Midbrain (tissue), 1 donor: ENCODE measurements at places on chromosomes 6 and 20.

DNA sequence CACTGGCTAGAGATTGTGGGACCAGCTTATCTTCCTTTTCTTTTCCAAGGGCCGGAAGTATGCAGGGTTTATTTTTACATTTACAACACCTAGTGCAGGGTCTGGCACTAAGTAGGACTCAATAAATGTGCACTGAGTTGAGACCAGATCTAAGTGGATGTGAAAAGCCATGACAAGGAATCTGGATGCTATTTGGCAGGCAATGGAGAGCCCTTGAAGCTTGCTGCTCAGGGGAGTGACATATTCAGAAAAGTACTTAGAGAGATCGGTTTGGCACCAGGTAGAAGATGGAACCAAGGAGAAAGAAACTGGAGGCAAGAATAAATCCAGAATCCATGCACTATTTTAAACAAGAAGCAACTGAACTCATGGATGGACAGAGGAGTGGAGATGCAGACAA is 815.8 kb downstream of the MAFB start:
- DNase-seq, result no peak

- DNase-seq, result no peak
Observed at GRCh38 chr6:142048593-142048980, 84.1 kb upstream of the GJE1 start.

DNA sequence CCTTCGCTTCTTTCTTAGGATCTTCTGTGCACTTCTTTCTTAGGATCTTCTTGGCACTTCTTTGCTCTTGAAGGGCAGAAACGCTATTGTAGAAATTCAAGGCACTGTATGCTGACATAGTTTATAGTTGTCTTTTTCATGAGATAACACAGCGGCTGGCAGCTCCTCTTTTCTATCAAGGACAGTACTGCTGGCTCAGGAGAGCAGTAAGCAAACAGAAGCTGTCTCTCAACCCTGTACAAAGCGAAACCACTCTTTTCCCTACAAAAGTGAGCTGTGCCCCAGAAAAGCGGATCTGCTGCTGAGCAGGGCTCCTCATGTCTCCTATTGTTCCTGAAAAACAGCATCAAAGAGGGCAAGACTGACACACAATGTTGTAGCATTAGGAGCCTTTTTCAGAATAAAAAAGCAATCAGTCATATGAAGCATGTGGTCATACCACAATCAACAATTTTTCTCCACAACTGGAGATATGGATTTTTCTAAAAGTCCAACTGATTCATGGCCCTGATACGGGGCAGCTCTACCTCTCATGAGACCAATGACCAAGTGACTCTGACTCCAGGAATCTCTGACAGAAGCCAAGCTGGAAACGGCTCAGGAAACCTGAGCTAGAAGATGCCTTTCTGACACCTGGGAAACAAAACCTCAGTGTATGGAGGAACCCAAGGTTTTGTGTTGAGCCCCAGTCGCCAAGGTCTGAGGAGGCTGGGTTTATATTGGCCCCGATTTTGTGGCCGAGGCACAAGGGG is 255.9 kb downstream of the ESR1 start:
- no peak for DNase-seq

- DNase-seq, result peak; percentile 35
Observed at GRCh38 chr6:135906972-135907465, 55.5 kb downstream of the PDE7B start.

GRCh38 chr6:13710552-13711323 is 897 bp downstream of the RANBP9 start:
- DNase-seq, result no peak

DNA sequence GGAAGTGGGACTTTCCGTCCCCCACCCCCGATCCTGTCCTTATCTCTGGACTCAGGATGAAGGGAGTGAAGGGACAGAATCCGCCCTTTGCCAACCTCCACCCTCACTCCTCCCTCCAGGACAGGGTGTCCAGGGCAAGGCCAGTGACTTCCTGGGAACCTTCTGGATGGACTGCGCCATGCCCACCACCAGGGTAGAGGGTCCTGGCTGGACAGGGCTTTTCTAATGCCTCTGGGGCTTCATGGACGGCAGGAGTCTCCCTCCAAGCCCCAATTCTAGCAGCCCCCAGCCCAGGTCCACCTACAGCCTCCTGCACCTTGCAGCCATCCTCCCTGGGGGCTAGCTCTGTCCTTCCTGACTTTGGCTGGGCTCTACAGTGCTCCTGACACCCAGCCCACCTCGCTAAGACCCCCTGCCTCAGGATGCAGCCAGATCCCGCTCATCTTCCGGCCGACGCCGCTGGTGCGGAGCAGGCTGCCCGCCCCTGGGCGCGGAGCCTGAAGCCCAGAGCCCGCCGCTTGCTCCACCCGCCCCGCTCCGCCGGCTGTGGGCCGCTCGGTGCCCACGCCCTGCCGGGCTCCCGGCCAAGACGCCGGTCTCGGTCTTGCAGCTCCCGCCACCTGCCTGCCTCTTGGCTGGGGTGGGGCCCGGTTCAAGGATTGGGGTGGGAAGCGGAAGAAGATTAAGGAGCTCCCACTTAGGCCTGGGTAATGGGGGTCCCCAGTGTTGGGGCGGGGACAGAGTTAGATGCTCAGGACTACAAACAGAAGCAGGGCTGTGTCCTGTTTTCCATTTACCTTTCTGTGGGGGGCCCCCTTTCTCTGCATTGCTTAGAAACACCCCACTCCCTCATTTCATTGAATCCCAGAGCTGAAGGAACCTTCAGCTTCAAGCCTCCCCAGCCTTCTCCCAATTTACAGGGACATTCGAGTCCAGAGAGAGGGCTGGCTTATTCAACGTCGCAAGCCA is 72.8 kb downstream of the MDGA1 start:
- no peak for DNase-seq

DNA sequence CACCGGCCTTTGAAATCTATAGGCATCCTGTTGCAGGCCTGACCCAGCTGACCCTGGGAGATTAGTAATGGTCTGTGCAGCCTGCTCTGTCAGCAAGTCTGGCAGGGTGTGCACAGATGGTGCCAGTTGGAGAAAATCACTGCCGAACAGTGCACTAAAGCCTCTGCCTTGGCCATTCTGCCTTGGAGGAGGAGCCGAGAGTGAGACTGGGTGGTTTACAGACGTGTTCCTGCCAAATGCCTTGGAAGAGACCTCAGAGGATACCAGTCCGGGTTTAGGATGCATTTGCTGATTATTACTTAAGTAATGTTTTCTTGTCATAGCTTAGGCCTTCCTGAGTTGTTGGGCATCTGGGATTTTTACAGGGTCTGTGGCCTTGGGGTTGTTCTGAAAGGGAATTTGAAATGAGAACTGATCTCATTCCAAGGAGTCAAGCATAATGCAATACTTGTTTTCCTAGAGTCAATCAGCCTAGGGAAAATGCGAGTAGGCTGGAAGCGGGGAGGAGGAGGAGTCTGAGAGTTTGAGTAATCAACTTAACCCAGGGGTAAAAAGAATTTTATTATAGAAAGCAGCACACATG is 292.1 kb downstream of the SOX4 start:
- DNase-seq, result peak; percentile 54

GRCh38 chr6:8686077-8686476 is 250.7 kb upstream of the SLC35B3 start:
- no peak for DNase-seq

DNA sequence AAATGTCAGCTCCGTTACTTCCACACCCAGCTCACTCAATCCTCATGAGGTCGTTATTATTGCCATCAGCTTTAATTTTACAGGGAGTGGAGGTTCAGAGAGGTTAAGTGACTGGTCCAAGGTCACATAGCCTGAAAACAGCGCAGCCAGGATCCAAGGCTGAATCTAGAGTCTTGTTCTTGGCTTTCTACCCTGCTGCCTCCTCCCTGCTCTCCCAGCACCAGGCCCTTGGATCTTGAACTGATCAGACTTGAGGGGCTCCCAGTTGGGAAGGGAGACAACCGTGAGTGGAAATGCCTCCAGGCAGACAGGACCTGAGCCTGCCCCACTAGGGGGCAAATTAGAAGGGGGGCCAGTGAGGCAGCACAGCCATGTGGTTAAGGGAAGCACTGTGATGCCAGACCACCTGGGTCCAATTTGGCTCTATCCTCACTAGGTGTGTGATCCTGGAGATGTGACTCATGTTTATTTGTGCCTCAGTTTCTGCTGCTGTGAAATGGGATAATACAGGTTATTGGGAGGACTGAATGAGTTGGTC is 135.6 kb upstream of the PTPN1 start:
- DNase-seq, result no peak

- DNase-seq, result no peak
Observed at GRCh38 chr6:97092673-97093305, 168.3 kb downstream of the KLHL32 start.

DNA sequence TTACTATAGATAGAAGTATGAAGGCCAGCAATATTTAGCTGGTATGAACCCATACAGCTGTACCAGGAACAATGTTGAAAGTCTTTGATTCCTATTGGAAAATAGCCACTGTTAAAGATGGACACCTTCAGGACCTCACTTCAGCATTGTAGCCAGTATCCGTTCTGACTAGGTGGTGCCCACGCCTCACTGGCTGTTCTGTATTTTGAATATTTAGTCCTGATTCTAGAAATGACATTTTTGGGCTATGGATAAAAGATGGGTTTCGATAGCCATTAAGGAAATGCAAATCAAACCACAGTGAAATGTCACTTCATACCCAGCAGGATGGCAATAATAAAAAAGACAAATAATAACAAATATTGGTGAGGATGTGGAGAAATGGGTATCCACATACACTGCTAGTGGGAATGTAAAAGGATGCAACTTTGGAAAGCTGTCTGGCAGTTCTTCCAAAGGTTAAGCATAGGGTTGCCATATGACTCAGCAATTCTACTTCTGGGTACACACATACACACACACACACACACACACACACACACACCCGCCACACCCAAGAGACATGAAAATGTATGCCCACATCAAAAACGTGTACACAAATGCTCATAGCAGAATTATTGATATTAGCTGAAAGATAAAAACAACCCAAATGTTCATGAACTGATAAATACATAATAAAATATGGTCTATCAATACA is 56.8 kb downstream of the UTRN start:
- no peak for DNase-seq

DNA sequence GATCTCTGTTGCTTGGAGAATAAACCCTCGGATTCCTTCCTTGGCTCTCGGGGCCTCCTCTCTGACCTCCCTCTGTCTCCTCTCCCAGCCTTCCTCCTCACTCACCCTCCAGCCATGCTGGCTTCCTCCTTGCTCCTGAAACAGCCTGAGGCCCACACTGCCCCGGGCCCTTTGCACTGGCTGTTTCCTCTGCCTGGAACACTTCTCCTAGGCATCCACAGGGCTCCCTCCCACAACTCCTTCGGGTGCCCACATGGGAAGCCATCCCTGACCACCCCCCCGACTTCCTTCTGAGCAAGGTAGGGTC is 87.7 kb downstream of the CEBPB start:
- no peak for DNase-seq
